ENCODE measurements at places on chromosomes 7 and 10.
A peak's percentile ranks its signal among the peaks of the same experiment; 100 is the strongest.

- DNase-seq, result peak; percentile 94
Measured at GRCh38 chr10:101042667-101043362, 11.8 kb downstream of the SFXN3 start.

GRCh38 chr7:115066050-115066449, 144.2 kb downstream of the MDFIC start:
- DNase-seq, result no peak

- peak; percentile 20 for DNase-seq
Measured at GRCh38 chr10:93198401-93199131, 124.9 kb downstream of the CYP26A1 start.

DNA sequence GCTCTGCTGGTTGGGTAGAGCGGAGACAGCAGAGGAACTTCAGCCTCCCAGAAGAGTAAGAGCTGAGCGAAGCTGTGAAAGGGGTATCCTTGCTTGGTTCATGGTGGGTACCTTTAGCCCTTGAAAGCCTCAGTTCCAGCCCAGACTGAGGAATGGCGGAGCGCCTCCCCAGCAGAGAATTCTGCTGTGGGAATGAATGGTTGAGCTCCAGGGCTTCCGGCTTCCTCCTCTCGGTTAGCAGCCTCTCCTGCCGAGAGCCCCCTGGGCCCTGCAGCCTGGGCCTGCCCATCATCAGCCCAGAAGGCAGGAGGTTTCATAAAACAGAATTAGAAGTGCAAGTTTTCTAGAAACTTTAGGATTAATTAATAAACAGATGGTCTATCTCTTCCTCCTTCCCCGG, 79.9 kb upstream of the ANLN start:
- DNase-seq, result no peak

DNA sequence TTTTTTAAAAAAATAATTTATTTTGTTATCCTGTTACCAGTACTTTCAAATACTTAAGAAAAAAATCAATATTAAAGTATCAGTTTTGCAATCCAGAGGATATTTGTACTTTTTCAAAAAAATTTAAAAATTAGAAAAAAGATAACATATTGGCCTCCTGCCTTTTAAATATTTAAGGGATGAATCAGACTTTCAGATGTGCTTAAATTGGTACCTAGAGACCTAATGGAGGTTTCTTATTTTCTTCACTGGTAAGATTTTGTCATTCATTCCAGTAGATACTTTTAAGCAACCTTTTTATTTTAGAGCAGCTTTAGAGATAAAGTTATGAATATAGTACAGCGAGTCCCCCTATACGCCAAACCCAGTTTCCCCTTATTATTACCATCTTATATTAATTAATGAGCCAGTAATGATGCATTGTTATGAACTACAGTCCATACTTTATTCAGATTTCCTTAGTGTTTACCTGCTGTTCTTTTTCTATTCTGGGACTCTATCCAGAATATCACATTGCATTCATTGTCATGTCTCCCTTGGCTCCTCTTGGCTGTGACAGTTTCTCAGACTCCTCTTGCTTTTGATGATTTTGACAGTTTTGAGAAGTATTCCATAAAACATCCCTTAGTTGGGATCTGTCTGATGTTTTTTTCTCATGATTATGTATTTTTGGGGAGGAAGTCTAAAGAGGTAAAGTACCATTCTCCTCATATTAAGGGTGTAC, 34.2 kb downstream of the BICC1 start:
- no peak for DNase-seq

DNA sequence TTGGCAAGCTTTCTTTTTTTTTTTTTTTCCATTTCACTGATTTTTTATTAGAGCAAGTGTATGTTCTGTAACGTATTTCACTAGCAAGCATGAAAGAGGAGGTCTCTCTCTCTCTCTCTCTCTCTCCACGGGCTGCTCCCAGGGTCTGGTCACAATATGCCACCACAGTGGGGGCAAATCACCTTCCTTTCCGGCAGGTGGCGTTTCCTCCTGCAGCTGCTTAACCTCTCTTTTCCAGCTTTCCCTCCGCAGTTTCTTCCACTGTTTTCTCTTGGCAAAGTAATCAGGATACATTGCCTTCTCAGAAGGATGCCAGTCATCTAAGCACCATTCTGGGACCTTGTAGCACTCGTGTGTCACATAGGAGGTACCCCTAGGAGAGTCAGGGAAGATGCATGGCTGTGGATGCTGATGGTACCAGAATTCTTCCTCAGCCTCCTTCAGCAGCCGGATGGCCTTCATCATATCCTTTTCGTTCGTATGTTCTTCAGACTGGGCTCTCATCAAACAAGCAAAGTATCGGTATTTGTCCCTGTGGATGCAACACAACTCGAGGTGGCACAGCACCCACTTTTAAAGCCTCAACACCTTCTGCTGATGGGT, 197.3 kb upstream of the PODXL start:
- DNase-seq, result no peak

DNA sequence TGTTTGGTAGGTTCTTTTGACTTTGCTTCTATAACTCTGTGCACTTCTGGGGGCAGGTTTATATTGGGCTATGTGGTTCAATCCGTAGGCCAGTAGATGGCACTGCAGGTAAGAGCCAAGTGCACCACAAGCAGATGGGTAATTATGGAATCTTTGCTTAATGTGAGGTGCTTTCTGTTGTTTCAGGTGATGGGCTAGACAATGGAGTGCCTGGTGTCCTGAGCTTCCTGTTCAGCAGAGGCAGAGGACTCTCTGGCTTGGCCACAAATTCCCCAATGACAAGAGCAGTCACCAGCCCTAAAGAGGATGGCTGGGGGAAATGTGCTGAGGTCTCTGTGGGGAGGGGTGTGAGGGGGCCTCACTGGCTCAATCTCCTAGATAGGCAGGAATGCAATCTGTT, 455.0 kb downstream of the CCSER2 start:
- DNase-seq, result peak; percentile 46

- DNase-seq, result peak; percentile 78
Measured at GRCh38 chr7:48109848-48110663, 21.0 kb downstream of the UPP1 start.

- no peak for DNase-seq
Measured at GRCh38 chr7:27251136-27251651, 8.6 kb downstream of the EVX1 start.

GRCh38 chr7:30157204-30157603, 22.4 kb downstream of the MTURN start:
- DNase-seq, result no peak

- DNase-seq, result no peak
Measured at GRCh38 chr10:132631338-132631735, 93.8 kb downstream of the INPP5A start.

DNA sequence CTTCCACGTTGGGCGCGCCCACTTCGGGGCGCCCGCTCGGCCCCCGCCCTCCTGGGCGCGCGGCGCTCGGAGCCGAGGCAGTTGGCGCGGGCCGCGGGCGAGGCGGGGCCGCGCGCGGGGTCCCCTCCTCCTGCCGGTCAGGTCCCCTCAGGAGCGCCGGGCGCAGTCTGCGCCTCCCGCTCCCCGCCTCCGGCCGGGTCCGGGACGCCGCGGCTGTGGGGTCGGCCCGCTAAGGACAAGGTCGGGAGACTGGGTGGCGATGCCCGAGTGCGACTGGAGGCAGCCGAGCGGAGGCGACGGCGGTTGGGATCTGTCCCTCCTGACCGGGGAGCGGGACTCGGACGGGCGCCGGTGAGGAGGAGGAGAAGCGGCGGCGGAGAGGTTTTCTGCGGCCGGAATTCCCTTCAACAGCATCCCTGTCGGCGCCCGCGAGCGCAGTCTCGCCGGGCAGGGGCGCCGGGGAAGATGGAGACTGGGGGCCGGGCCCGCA, at the start of gene ATRNL1:
Gene ATRNL1 (plus strand): TSS at position 80 of the 490 bp plus-strand sequence. CDS start 386 bp downstream, at position 466.
- no peak for DNase-seq

- no peak for DNase-seq
Measured at GRCh38 chr10:28047061-28047460, 48.2 kb upstream of the ODAD2 start.

GRCh38 chr7:96203786-96204185, 118.1 kb downstream of the SLC25A13 start:
- no peak for DNase-seq

DNA sequence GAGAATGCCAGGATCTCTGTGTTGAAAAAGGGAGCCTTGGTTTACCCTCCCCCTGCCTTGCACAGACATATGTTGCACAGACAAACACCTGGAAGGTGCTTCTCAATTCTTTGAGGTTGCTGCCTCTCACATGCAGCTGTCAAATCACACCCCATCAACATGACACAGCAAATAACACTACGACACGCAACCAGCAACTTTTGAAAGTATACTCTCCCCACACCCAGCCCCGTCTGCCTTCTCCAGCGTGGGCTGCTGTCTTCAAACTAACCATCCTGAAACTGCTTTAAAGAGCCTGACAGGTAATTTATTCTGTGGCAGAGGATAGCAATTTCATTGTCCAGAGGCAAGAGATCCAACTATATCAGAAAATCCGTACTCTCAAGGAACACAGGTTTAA, 136.1 kb downstream of the PLXNA4 start:
- no peak for DNase-seq

GRCh38 chr10:124722798-124723783, 21.1 kb downstream of the FAM53B start:
- no peak for DNase-seq

- DNase-seq, result no peak
Measured at GRCh38 chr7:5291301-5291700, 8.6 kb downstream of the SLC29A4 start.

GRCh38 chr7:17054836-17055235, 173.1 kb upstream of the AGR3 start:
- DNase-seq, result no peak

DNA sequence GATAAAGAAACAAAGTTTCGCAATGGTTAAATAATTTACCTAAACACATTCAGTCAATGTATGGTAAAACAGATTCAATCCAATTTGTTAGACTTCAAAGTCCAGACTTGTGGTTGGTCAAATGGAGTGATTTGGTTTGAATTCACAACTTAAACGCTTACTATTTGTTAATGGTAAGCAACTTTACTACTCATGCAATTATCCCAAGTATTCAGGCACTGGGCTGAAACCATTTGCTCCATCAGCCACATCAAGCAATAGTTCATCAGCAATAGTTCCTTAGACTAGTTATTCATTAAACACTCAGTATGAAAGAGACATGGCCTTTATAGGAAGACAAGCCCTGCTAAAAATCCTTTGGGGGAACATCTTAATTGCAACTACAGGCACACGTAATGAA, 253.0 kb downstream of the AGMO start:
- no peak for DNase-seq

DNA sequence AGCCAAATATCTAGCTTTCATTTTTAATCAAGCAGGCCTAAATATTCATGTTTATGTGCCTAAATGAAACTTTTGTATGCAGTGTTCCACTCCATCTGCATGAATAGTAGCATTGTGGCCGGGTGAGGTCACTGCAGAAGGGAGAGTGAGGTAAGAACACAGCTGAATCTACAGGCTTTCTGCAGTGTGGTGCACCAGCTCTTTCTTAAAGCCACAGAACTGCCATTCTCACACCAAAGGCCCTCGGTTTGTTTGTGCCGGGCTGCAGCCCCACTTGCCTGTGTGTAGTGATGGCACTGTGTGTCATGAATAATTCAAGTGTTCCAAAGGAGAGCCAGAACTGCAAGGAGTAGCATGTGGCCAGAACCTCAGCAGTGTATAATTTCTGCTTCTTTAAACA, 204.1 kb downstream of the TRIL start:
- peak; percentile 97 for DNase-seq

GRCh38 chr10:22560913-22561239, 153.5 kb downstream of the PIP4K2A start:
- DNase-seq, result no peak

GRCh38 chr7:125099519-125099918, 169.9 kb upstream of the POT1 start:
- DNase-seq, result no peak

GRCh38 chr7:147894271-147894670, 696.3 kb upstream of the C7orf33 start:
- peak; percentile 31 for DNase-seq

DNA sequence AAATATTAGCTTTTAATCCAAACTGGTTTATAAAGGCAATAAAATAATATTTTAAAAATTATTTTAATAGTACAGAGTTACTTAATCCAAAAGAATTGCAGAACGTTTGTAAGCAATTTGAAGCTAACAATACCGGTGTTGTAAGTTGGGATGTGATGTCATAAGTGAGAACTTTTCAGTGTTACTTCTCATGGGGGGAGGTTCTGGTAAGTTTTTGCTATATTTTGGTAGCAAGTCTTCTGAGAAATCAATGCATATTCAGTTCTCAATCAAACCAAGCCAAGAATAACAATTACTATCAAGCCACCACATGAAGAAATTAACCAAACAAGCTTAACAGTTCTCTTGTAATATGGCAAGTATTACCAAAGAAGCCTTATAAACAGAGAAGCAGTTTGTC, 147.1 kb upstream of the ASAH2 start:
- DNase-seq, result no peak
